ENCODE measurements at places on chromosomes 7 and 10.

GRCh38 chr10:34163075-34163905, 651.8 kb downstream of the PARD3 start:
- DNase-seq, result no peak

DNA sequence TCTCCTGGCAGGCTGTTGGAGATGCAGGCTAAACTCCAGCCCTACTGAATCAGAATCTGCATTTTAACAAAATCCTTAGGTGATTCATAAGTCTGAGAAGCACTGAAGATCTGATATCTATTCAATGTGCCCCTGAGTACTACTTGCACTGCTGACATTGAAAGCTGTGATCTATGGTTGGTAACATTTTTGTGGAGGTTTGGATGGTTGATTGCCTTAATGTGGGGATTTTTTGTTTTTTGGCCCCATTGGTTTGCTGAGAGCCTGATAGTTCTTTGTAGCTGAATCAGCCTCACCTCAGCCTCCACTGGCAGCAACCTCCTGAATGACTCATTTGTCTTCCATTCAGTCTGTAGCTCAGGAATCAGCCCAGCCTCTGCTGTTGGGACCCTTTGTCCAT, 14.7 kb upstream of the LRRN3 start:
- DNase-seq, result no peak

DNA sequence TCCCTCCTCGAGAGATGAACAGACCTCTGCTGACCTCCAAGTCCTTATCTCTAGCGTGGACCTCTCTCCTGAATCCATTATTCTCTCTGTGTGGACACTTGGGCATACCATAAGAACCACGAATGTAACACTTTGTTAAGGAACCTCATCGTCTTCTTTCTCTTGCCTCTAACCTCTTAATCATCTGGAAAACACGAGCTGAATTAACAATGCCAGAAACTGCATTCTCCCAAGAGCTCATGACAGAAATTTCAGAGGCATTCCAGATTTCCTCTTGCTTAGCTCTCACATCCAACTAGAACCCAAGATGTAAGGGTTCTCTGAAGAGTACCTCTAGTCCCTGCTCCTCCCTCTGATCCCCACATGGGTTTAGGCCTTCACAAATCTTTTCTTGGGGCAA, 101.5 kb downstream of the TRIL start:
- DNase-seq, result no peak

GRCh38 chr7:44221231-44221791, 20.5 kb downstream of the YKT6 start:
- no peak for DNase-seq

DNA sequence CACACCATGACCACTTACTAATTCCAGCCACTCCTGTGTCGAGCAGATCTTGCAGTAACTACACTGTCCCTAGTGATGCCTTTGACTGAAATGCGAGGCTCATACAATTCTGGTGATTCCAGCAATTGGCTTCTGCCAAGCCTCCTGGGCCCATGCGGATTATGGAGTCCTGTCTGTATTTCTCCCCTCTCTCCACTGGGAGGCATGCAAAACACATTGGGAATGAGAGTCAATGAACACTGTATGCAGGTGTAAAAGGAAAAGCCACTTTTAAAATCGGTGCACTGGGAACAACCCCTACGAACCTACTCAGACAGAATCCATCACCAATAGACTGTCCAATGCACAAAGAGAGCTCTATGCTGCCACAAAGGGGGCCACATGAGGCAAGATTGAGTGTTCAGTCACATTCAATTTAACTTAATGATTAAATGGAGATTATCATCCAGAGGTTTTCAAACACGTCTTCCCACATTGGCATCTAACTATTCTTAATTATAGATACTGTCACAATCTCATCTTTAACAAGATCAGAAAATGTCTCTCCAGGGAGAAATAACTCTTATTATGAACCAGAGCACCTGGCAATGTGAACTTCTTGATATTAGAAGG, 550.6 kb downstream of the GLRX3 start:
- DNase-seq, result no peak

GRCh38 chr10:121514141-121514865, 83.9 kb downstream of the FGFR2 start:
- no peak for DNase-seq

GRCh38 chr10:28906934-28907333, 229.6 kb downstream of the BAMBI start:
- DNase-seq, result no peak

DNA sequence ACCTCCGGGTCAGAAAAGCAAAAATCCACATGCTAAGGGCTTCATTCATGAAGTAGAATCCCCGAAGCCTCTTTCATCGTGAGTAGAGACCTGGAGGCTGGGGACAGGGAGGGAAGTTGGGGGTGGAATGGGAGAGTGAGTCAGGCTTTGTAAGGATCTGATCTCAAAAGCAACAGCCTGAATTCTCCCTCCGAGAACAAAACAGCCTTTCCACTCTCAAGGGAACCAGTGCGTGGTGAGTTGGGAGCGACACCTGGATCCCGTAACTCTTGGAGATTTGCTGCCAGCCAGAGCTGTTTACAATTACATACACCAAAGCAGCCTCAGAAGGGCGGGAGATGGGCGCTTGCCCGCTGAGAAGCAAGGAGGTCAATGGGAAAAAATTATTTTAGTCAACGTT, 10.8 kb downstream of the AFAP1L2 start:
- no peak for DNase-seq

DNA sequence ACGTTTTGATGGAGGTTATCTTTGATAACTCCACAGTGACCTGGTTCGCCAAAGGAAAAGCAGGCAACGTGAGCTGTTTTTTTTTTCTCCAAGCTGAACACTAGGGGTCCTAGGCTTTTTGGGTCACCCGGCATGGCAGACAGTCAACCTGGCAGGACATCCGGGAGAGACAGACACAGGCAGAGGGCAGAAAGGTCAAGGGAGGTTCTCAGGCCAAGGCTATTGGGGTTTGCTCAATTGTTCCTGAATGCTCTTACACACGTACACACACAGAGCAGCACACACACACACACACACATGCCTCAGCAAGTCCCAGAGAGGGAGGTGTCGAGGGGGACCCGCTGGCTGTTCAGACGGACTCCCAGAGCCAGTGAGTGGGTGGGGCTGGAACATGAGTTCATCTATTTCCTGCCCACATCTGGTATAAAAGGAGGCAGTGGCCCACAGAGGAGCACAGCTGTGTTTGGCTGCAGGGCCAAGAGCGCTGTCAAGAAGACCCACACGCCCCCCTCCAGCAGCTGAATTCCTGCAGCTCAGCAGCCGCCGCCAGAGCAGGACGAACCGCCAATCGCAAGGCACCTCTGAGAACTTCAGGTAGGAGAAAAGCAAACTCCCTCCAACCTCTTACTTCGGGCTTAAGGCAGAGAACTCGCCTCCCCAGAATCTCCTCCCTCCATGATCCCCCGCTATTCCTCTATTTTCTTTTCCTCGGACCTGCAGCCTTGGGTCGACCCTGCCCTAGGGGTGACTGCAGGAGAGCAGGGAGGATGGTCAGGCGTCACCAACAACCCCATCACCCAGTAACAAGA, at the start of gene SERPINE1:
SERPINE1 (plus strand) TSS at position 454 of the 809 bp plus-strand sequence. CDS start 1,290 bp downstream, outside the sequence.
- DNase-seq, result peak; percentile 37

DNA sequence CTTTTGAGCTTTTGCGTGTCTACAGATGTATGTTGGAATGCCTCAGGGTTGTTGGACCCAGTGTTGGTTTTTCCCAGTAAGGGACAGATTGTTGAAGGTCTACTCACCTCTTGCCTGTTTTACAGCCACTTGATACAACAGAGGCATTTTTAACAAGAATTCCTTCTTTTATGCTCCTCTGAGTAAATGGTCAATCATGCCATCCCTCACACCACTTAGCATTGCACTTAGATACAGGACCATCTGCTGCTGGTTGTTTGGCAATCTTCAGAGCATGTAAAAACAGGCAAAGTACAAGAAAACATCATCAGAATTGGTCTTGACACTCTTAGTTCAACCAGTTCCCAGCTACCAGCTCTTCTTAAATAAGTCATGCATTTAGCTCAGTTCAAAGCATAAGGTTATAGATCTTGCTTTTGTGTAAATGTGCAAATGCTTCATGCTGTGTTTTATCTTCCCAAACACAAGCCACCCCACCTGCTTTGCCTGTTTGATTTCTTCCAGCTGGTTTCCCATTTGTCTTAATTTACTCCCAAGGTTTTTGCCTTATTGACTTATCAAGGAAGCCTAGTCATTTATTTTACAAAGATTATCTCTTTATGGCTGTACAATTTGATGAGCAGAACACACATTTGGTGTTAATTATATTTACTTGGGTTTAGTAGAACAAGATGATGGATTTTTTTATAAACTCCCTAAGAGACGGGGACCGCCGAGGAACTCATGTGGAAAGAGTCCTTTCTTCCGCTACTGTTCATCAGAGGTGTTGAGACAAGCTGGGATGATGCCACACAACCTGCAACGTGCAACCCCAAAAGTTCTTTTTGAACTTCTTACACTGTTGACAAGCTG, 136.6 kb downstream of the AHR start:
- no peak for DNase-seq

GRCh38 chr7:98240961-98241673, 10.9 kb downstream of the TECPR1 start:
- no peak for DNase-seq

DNA sequence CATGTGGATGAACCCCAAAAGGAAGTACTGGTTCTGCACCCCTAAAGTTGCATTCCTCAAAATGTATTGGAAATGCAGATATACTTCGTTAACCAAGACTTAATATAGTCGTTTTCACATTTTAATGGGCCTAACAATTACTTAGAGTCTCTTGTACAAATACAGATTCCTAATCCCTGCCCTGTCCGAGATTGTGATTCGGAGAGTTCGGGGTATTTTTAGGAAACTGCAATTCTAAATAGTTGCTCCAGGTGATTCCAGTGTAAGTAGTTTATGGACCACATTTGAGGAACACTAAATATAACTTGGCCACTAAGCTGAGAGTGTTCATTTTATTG, 830 bp downstream of the TRUB1 start:
- no peak for DNase-seq

GRCh38 chr10:133070405-133070804, 17.3 kb upstream of the ADGRA1 start:
- DNase-seq, result no peak

- peak; percentile 40 for DNase-seq
Measured at GRCh38 chr10:45420453-45421192, 46.6 kb downstream of the ALOX5 start.

DNA sequence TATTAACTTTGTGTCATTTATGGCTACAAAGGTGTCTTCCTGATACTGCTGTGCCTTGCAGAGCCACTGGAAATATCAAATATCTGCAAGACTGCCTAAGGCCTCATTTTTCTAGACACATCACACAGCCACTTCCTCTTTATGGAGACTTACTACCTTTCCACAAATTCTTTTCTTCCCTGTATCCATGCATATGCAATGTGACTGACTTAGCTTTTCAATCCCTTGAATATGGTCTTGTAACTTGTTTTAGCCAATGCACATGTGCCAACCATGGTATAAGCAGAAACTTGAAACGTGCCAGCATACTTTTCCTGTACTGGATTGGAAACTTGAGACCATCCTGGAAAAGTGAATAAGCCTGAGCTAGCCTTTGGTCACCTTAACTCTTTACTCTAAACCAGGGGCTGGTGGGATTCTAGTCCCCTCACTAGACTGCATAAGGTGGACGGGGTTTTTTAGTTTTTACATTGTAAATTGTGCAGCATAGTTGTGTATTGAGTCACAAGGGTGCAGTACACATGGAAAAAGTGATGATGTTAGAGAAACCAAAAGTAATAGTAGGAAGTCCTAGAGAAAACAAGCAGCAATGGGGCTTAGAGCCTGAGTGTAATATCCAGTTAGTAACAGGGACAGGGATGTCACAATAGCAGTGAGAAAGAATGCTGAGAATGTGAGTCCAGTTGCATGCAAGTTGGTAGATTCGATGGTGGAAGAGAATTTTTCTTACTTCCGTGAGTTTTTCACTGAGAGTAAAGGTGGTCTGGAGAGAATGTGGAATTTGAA, 879.5 kb downstream of the SORCS1 start:
- DNase-seq, result no peak

- DNase-seq, result no peak
Measured at GRCh38 chr10:34489411-34489810, 325.7 kb downstream of the PARD3 start.

DNA sequence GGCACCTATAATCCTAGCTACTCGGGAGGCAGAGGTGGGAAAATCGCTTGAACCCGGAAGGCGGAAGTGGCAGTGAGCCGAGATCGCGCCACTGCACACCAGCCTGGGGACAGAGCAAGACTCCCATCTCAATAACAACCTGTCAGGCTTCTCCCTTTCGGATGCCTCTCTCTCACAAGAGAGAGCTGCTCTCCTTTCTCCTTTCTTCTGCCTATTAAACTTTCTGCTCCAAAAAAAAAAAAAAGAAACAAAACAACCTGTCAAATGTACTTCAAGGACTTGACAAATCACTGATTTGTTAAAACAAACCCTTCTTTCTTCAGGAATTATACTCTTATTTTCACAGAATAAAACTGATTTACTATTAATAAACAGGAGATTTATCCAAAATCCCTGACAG, 3.6 kb downstream of the PSAP start:
- DNase-seq, result no peak

Data from effector memory CD8-positive, alpha-beta T cell (primary cell).